ENCODE measurements at places on chromosomes 5 and 9.

DNA sequence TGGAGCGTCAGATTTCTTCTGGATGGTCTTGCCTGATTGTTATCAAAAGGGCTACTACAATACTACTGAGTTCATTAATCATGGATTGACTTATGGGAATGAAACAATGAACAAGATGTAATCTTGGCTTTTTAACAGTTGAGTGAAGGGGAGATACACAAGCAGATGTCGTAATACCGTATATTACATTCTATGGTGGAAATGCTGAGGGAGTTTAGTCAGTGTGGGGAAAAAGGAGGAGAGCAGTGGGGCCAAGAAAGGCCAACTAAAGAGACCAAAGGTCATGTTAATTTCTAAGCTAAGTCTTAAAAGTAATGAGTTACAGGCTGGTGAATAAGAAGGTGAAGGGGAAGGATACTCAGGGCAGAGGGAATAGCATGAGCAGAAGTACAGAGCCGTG, 29.0 kb upstream of the PSAT1 start:
- DNase-seq: no peak

- no peak for DNase-seq
Measured at GRCh38 chr5:111902436-111902835, 145.4 kb upstream of the NREP start.

DNA sequence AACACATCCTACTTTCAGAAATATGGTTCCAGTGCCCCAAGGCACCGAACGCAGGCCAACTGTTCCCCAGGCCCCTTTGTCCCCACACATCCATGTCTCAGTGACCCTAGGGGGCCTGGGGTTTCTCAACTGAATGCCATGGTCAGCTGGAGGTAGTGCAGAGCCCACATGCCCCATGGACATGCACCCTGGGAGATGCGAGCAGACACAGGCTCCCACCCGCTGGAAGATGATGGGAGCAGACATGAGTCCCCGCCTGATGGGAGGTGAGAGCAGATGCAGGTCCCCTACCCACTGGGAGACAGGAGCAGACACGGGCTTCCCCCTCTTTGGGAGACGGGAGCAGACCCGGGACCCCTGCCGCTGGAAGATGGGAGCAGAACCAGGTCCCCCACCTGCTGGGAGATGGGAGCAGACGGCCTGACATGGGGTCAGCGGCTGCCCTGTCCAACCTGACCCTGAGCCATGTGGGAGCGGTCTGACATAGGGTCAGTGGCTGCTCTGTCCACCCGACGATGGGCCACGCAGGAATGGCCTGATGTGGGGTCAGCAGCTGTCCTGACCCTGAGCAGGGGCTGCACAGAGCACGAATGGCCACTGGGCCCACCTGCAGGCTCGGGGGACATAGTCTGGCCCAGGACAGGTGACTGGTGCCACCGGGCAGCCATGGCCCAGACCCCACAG, 18.4 kb downstream of the ZDHHC11B start:
- no peak for DNase-seq

GRCh38 chr9:16612627-16613026, 257.8 kb downstream of the BNC2 start:
- DNase-seq: no peak

DNA sequence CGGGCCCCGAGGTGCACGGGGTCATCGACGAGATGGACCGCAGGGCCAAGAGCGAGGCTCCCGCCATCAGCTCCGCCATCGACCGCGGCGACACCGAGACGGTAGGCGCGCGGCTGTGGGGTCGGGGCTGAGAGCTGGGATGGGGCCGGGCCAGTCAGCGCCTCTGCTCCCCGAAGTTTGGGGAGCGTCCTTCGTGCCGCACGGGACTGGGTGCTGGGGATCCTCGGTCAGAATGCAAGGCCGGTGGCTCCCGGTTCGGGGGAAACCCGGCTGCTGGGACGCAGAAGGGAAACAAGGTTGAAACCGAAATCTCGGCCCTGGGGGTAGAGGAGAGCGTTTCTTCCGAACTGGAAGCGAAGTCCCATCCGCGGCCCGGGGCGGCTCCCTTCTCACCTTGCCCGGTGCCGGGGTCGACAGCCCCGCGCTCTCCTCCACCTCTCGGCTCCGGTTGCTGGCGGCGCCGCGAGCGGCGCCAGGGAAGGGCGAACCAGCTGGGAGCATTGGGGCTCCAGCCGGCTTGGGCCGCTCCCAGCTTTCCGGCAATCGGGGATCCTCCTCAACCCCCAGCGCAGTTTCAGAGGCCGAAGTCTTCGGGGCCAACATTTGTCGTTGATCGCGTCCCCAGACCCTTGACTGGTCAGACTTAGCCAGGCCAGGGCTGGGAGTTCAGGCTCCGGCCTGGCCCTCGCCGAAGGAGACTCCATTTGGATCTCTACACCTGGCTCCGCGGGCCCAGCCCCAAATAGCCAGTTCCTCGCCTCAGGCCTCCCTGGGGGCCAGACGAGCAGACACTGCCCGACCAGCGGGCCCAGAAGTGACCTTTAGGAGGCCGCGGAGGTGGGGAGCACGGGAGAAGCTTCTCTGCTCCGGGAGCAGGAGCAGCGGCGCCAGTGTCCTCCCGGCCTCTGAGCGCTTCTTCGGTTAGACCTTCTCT, 1.1 kb downstream of the LHX2 start:
- DNase-seq: no peak

GRCh38 chr9:7206221-7206758, 448.5 kb downstream of the KDM4C start:
- no peak for DNase-seq

DNA sequence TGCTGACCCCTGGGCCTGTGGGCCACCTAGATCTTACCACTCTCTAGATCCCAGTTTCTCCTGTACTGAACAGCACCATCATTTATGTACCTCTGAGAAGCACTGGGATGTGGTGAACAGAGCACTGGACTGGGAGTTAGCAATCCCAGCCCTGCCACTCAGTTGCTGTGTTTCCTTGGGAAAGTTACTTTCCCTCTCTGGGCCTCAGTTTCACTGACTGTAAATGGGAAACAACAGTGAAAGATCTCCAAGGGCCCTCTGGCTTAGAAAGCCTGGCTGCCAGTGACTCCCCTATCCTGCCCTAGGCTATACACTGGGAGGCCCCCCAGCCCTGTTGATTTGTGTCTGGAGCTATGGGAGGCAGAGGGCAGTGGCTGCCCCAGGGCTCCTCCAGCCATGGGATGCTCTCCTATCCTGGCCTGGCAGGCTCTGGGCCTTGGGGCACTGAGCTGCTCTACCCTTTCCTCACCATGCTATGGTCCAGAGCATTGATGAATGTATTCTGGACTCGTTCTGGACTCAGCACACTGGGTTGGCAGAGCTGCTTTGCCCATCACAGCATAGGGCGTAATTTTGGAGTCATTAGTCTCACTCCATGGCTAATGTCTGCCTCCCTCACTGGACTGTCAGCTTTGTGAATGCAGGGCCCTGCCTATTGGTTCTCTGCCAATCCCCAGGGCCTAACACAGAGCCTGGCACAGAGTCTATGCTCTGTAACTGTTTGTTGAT, 99.3 kb downstream of the RGS3 start:
- DNase-seq: no peak

- no peak for DNase-seq
Measured at GRCh38 chr9:134486596-134486995, 155.0 kb upstream of the COL5A1 start.

DNA sequence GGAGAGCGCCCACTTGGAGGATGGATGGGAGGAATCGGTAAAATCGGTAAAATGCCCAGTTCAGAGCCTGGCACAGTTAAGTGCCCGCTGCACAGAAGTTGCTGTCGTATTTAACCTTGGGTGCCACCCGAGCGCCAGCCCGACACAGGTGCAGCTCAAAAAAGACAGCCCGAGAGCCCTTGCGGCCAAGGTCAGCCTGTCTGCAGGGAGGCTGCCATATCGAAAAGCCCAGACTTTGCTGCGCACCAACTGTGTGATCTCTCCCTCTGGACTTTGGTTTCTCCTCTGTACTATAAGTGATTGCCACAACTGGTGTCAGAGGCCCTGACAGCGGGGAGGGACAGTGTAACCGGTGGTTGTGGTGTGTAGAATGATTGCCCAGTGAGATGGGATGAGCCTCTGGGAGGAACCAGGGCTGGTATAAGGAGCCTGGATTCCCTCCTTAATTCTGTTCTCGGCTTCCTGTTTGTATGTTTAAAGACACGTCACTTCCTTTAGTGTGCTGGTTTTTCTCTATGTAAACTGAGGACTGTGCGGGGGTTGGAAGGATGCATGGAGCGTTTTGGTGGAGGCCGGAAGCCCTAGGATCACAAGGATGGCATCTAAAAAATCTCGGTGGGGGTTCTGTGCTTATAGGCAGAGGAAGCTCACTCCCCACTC, 792 bp downstream of the NTMT1 start:
- no peak for DNase-seq

DNA sequence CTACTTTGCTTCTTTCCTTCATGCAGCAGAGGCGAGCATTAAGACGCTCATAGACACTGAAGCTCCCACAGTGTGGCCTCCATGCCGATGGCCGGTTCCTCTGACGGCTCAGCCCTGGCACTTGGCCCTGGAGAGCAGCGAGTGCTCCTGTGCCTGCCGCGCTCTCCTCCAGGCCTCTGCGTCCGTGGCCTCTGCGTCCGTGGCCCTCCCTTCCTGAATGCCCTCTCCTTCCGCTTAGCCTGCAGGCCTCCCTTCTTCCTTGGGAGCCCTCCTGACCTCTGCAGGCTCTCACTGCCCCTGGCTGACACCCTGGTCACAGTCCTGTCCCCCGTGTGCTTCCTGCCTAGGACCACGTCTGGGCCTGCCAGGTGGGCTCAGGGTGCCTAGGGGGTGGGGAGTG, 92.8 kb downstream of the ZNF354C start:
- DNase-seq: no peak

DNA sequence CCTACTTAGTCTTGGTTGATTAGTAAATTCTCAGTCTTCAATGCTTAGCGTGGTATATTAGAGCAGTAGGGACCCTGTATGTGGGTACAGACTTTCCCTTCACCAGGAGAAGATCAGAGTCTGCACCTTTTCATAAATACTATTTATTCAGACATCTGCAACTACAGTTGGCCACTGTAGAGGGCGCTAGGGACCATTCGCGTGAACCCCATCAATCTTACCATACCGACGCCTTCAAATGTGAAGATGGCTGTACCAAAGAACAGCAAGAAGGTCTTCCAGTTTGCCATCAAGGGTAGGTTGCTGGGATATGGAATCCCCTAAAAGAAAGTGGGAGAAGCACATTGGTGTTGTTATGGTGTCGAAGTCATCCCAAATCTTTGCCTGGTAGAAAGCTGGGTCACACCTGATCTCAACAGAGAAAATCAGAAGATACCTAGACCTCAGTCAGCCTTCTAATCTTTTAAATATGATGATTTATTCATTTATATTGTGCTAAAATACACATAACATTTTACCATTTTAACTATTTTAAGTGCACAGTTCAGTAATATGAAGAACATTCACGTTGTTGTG, 19.1 kb downstream of the SLC36A3 start:
- no peak for DNase-seq

DNA sequence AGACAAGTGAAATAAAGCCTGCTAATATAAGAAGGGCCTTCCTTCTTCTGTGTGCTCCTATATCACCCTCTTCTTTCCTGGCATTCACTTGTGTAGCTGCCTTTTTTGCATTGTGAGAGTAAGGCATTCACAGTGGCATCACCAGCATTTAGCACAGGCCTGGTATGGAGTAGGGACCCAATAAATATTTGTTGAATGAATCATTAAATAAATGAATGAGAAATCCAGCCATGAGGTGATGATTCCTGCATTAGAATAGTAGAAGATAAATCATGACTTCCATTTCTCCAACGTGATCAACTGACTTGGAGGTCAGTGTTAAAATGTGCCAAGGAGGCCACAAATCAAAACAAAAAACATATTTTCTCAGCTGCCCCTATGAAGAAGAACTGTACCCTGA, 3.9 kb downstream of the PLPPR1 start:
- no peak for DNase-seq
